ENCODE measurements at places on chromosomes 4 and X.

GRCh38 chr4:52173470-52174045, 122.5 kb downstream of the SPATA18 start:
- no peak for DNase-seq

GRCh38 chr4:925771-926500, 6.2 kb downstream of the GAK start:
- DNase-seq = no peak

GRCh38 chrX:15465896-15466651, 27.1 kb downstream of the PIR start:
- no peak for DNase-seq

DNA sequence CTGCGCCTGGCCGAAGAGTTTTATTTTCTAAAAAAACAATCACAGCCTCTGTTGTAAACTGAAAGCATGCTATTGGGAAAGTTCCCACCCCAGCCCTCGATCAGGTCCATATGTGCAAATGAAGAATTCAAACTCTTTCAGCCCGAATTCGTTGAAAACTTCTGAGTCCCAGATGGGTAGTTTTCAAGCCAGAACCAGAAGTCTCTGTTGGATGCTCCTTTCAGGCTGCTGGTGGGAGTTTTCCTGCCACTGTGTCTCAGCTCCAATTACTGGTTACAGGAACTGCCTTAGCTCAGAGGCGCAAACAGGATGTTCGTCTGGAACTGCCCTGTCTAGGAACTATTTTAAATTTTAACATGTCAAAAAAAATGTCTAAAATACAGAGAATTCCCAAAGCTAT, 9.3 kb upstream of the ALG13 start:
- no peak for DNase-seq

DNA sequence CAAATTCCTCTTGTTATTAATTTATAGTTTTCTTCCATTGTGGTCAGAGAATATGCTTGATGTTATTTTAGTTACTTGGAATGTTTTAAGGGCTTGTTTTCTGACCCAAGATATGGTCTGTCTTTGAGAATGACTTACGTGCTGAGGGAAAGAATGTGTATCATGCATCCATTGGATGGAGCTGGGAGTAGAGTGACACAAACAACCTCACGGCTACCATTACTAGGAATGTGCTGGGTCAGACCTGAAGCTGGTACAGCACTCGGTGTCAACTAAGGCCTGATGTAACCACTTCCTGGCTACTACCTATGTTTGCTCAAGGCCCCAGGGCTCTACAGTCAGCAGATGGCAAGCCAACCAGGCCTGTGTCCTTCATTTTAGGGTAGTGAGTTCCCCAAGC, 257.8 kb downstream of the FAT4 start:
- DNase-seq = no peak

- DNase-seq = no peak
These were observed 782.5 kb upstream of the INTU start for GRCh38 chr4:126850286-126850685.

DNA sequence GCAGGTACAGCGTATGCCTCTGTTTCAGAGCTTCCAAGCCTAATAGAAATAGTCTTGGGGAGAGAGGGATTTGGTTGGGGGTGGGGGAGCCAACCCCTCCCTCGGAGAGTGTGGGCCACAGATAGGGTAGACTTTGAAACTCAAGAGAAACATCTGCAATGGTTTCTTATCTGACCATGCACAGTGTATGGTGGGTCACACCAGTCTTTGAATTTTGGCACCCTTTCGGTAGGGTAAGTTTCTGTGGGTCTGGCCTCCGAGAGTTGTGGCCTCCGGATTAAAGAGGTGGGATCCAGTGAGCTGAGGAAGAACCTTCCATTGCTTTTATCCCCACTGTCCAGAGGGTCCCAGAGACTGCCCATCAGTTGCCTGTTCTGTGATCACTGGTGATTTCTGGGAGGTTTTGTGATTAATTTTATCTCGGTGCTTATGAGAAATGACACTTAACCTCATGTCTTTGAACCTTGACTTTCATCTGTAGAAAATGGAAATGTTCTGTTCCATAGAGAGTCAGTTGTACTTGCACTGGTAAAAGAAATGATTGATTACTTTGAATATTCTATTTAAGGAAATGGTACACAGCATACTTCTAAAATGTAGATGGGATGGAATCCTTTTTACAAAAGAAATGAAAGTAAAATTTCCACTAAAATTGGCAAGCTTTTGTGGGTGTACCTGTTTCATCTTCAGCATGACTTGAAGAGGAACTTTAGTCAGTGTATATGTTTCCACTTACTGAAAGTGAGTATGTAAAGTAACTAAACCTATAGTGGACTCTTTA, 62.7 kb downstream of the TMEM131L start:
- DNase-seq = peak; percentile 19

DNA sequence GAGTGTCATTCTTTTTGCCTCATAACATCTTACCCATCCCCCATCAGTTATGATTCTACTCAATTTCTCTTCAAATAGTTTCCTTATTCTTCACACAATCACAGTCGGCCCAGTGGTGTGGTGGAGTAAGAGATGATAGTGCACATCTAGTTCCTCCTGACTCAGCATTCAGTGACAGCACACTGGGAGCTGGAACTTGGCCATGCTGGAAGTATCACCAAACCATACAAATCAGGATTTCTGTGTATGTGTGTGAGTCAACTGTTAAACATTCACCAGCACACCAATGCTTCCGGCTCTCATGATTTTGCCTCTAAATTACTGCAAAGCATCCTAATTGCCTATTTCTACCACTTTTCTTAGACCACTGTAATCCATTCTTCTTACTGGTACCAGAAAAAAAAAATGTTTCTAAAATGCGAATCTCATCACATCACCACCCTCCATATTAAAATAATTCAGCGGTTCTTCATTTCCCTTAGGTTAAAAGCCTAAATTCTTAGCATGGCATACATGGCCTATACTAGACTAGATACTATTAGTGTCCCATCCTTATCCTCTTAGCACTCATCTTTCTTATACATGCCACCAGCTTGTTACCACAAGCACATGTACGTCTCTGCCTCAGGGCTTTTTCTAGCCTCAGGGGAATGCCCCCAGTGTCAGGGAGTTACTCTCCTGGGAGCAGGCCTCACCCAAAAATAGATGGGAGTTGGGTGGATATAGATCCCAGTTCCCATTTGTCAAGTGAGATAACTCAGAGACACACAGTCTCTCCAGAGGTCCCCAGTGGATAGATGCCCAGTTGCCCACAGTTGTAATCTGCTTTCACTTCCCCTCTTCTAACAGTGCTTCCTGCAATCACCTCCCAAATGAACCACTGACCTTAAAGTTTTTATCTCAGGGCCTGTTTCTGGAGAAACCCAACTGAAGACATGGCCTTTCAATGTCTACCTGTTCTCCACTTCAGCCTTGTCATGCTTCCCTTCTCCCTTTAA, 49.2 kb upstream of the DDX53 start:
- peak; percentile 1 for DNase-seq

DNA sequence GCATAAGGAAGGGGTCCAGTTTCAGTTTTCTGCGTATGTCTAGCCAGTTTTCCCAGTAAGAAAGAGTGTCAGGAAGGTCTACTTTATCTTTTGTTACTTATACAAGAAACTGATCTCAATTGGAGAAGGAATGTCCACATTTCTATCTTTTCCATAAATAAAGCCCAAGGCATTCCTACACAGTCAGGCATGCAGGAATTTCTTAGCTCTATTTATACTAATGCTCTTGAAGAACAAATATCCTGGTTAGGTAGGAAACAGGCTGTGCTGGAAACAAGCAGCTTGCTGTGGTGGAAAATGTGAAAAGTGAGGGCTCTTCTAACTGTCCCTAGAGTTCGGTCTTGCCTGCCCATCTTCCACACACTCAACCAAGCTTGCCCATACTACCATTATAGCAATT, 37.9 kb upstream of the PITX2 start:
- DNase-seq = no peak

- peak; percentile 81 for DNase-seq
These were observed 123.4 kb downstream of the NWD2 start for GRCh38 chr4:37367901-37368300.

DNA sequence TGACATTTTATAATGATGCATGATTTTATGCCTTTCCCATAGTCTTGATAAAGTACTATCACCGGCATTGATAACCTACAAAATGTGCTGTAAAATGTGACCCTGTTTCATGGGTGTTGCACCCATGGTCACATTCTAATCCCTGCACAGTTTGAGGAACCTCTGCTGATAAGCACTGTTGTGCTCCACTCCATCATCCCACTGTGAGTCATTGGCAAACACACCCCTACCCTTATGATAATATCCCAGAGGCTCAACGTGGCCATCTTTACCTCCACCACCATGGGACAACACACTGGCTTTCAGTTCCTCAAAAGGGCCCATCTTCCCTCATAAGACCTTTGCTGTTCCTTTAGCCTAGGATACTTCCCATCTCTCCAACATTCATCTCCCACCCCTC, 32.0 kb upstream of the SGMS2 start:
- peak; percentile 41 for DNase-seq

- no peak for DNase-seq
These were observed 49.2 kb downstream of the EVC start for GRCh38 chr4:5760246-5760645.

- no peak for DNase-seq
These were observed 13.7 kb upstream of the SMIM20 start for GRCh38 chr4:25900310-25900709.

DNA sequence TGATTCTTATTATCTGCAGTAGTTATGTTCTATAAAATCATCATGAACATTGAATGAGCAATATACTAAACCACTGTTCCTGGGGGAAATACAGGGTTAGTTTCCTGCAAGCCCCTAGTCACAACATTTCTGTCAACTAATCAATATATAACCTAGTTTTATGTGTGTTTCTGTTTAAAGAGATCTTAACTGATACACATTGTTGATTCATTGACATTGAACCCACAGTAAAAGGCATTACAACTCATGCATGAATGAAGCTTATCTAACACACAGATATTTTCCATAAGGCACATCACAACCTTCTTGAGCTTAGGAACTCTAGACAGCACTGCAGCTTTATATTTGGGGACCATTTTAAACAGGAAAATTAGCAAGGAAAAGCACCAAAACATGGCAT, 134.2 kb downstream of the CAMK2D start:
- no peak for DNase-seq

DNA sequence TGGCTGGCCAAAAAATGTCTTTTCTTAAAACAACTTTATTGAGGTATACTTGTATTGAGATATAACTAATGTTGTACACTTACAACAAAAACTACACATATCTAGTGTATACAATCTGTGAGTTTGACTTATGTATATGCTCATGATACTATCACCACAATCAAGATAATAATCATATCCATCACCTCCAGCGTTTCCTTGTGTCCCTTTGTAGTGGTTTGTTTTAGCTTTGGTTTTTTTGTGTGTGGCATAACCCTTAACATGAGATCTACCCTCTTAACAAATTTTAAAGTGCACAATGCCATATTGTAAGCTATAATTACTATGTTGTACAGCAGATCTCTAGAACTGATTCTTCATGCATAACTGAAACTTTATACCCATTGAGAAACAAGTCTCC, 13.4 kb upstream of the PCSK1N start:
- DNase-seq = no peak

DNA sequence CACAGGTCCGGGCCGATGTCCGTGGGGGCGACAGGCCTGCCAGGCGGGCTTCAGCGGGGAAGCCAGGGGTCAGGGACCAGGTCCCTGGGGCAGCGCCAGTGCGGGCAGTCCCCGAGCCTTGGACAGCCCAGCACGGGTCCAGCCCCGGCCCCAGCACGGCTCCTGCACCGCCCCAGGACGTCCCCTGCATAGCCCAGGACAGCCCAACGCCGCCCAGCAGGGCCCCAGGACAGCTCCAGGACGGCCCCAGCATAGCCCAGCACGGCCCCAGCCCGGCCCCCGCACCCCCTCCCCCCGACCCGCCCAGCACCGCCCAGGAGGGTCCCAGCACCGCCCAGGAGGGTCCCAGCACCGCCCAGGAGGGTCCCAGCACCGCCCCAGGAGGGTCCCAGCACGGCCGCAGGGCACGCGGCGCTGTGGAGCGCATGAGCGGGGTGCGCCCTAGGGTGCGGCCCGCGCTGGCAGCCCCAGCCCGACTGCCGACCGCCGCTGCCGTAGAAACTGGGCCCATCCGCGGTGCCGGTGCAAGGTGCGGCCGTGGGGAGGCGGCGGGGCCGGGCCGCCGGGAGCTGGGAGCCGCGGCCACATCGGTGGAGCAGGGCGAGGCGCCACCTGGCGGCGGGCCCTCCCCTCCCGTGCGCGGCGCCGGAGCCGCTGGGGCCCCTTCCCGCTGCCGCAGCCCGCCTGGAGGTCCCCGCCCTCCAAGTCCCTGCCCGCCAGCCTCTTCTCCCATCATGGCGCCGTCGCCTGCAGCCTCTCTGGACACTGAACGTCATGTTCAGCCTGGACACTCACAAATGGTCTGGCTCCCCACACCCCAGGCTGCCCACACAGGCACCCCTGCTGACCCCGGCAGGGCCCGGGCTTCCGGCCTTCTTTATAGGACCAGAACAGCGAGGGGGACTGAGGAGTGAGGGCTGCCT, 106.8 kb upstream of the NKX1-1 start:
- DNase-seq = peak; percentile 38

- DNase-seq = no peak
These were observed 50.0 kb upstream of the PCDH7 start for GRCh38 chr4:30670206-30670605.

DNA sequence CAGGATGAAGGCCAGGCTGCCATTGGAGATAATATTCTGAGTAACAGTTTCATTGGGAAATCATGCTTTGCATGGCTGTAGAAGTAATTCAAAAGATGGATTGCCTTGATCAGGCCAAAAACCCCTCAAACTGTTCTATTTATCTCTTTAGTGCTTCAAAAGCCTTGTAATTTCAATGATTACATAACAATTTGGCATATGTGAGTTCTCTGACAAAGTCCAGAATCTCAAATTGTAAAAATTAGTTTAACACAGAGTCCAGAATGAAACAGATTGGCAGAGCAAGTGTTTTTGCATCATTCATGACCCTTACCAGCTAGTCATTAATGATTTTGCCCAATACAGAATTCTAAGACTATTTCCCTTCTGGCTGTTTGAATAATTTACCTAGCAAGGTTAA, 347.3 kb downstream of the SPRY1 start:
- DNase-seq = no peak

DNA sequence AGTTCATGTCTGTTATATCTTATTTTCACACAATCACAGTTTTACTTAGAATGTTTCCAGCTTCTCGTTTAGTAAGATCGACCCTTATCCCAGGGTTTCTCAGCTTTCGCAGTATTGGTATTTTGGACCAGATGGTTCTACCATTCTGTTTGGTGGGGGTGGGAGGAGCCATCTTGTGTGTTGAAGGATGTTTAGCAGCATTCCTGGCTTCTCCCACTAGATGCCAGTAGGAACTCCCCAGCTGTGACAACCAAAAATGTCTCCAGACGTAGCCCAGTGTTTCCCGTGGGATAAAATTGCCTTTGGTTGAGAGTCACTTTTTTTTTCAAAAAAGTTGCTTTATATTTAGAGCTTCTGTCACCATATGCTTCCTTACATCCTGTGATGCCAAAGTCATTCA, 90.9 kb upstream of the TLR2 start:
- DNase-seq = no peak

DNA sequence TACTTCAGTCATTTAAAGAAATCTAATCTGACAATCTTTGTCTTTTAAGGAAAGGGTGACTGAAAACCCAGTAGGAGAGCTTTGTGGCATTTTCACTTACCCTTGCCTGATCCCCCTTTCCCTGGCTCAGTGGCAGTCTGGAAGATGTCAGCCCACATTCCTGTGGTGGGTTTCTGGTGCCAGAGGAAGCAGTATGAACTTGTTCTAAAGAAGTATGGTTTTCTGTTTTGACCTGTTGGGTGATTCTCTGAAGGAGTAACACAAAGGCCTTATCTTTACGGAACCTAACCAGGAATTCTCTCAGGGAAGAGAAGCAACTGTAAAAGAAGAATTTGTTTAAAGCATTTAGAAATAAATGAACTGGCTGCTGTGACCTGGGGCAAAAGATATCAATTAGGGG, 41.9 kb downstream of the BMP15 start:
- no peak for DNase-seq

GRCh38 chr4:105162123-105162796, 15.6 kb downstream of the TET2 start:
- DNase-seq = no peak

All from inflammatory macrophage treated with lipopolysaccharide for 1 hour (primary cell).